ENCODE measurements at places on chromosomes 7 and 10. TPM values are rescaled to one million over a fixed set of nuclear protein-coding genes. Genes with fewer than 3 reads are reported as not detected.
A peak's percentile ranks its signal among the peaks of the same experiment; 100 is the strongest.

DNA sequence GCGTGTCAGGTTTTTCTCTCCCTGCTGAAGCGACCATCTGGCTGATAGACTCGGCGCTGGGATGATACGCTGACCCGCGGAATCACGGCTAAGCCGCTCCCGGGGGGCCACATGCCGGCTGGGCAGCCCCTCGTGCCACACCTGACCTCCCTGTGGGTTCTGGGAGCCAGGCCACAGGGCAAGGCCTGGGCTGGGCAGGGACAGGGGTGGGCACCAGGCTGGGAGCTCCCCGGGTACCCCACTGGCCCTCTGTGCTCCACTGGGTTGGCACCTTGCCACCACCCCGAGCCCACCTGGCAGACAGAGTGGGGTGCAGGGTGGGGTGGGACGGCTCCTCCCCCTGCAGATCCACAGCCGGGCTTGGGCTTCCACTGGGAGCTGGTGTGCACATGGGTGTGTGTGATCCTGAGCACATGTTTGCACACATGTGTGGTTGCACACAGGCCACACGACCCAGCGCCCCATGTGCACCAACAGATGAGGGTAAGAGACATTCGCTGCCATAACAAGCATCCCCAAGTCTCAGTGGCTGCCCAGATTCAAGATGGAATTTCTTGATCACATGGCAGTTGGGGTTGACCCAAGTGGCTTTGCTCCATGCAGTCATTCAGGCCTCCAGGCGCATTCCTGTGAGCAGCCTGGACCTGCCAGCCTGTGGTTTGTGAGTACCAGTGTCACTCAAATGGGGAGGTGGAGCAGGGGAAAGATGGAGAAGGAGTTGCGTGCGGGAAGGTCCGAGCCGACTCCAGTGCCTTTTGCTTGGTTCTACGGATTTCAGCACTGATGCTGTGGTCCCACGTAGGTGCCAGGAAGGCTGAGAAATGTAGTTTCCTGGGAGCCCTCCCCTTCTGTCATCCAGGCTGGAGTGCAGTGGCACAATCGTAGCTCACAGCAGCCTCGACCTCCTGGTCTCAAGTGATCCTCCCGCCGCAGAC, 79.7 kb downstream of the UNCX start:
- H3K27me3 ChIP-seq = peaks cover 7% of the 10 kb centered on the region
- H3K4me3 ChIP-seq = no peak overlapping the region
- H3K4me1 ChIP-seq = no peaks in the 10 kb centered on the region
- DNase-seq = no peak
- H3K36me3 ChIP-seq = no peaks in the 10 kb centered on the region
- no peak overlapping the region for H3K27ac ChIP-seq

GRCh38 chr7:104826135-104826534, 187.9 kb upstream of the KMT2E start:
- DNase-seq = no peak
- no peaks in the 10 kb centered on the region for H3K36me3 ChIP-seq
- H3K27me3 ChIP-seq = no peaks in the 10 kb centered on the region
- H3K4me3 ChIP-seq = no peak overlapping the region
- H3K27ac ChIP-seq = no peak overlapping the region

DNA sequence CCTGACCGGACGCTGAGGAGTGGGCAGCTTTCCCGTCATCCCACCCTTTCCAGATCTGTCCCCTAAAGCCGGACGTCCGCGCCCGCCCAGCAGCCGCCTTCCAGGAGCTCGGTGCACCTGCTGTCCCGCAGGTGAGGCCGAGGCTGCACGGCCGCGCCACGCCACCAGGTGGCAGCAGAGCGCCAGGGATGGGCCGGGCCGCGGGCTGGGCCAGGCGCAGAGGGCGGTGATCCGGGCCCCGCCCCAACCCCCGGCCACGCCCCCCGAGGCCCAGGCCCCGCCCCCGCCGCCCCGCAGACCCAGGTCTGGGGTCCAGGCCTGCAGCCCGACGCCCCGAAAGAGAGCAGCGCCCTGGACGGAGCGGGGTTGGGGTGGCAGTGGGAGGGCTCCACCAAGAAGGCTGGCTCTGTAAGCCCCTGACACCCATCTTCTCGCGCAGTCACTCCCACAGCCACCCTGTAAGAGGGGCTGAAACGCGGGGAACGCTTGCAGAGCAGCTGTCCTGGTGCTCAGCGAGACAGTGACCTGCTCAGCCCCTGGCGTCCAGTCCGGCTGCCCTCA, 32.2 kb downstream of the FOXL3 start:
- no peaks in the 10 kb centered on the region for H3K27me3 ChIP-seq
- H3K4me3 ChIP-seq = no peak overlapping the region
- DNase-seq = peak; percentile 61

The TCAF2 gene
- 0.12 TPM for total RNA-seq

GRCh38 chr10:3265088-3265487, 92.5 kb upstream of the PITRM1 start:
- no peaks in the 10 kb centered on the region for H3K27me3 ChIP-seq
- DNase-seq = no peak
- no peak overlapping the region for H3K27ac ChIP-seq
- H3K36me3 ChIP-seq = no peaks in the 10 kb centered on the region

- no peak for DNase-seq
- H3K4me1 ChIP-seq = no peaks in the 10 kb centered on the region
- H3K27ac ChIP-seq = no peak overlapping the region
- no peaks in the 10 kb centered on the region for H3K27me3 ChIP-seq
- H3K4me3 ChIP-seq = no peak overlapping the region
Observed at GRCh38 chr7:135717693-135718092, 10.3 kb downstream of the SLC13A4 start.

DNA sequence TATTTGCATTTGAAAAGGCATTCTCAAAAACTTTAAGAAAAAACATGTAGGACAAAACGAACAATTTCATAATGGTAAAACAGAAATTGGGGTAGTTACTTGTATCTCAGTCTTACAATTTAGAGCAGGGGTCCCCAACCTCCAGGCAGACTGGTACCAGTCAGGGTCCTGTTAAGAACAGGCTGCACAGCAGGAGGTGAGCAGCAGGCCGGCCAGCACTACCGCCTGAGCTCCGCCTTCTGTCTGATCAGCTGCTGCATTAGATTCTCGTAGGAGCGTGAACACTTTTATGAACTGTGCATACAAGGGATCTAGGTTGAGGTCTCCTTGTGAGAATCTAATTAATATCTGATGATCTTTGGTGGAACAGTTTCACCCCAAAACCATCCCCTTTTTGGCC, 77.3 kb downstream of the SEMA3A start:
- peaks cover 9% of the 10 kb centered on the region for H3K4me1 ChIP-seq
- H3K27me3 ChIP-seq = no peaks in the 10 kb centered on the region
- H3K27ac ChIP-seq = no peak overlapping the region
- no peak overlapping the region for H3K4me3 ChIP-seq
- no peaks in the 10 kb centered on the region for H3K36me3 ChIP-seq

DNA sequence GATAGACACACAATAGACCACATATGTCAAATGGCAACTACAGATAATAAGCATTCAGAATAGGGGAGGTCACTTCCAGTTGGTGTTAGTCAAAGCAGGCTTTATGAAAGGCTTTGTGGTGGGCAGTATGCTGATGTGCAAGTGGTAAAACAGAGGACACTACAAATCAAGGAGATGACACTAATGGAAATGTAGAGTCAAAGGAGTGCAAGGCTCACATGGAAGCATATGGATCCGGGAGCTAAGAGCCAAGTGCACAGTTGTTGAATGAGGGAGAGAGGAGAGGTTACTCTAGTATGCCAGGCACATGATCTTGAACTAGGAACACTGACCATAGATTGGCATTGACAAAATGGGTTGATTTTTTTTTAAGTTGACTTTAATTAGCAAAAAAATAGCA, 62.7 kb downstream of the GRM3 start:
- H3K27ac ChIP-seq = no peak overlapping the region
- DNase-seq = no peak
- no peaks in the 10 kb centered on the region for H3K27me3 ChIP-seq
- H3K4me1 ChIP-seq = no peaks in the 10 kb centered on the region

GRCh38 chr7:82172017-82172416, 271.6 kb downstream of the CACNA2D1 start:
- H3K4me1 ChIP-seq = no peaks in the 10 kb centered on the region
- no peak for DNase-seq
- H3K27me3 ChIP-seq = no peaks in the 10 kb centered on the region
- no peak overlapping the region for H3K27ac ChIP-seq
- no peaks in the 10 kb centered on the region for H3K36me3 ChIP-seq

The TRIM73 gene
- 1.6 TPM for total RNA-seq

- no peak overlapping the region for H3K27ac ChIP-seq
- DNase-seq = no peak
- H3K4me3 ChIP-seq = no peak overlapping the region
- no peaks in the 10 kb centered on the region for H3K4me1 ChIP-seq
Observed at GRCh38 chr10:72764151-72764550, 72.2 kb downstream of the MCU start.

- no peaks in the 10 kb centered on the region for H3K36me3 ChIP-seq
- peaks cover 100% of the 10 kb centered on the region for H3K27me3 ChIP-seq
- no peak for DNase-seq
- no peak overlapping the region for H3K27ac ChIP-seq
- peak overlapping the region; percentile 22 for H3K4me3 ChIP-seq
- peaks cover 3% of the 10 kb centered on the region for H3K4me1 ChIP-seq
Observed at GRCh38 chr7:27155816-27156507, 513 bp downstream of the HOXA7 start.

GRCh38 chr10:132666705-132667341, 119.1 kb downstream of the NKX6-2 start:
- no peaks in the 10 kb centered on the region for H3K27me3 ChIP-seq
- H3K4me3 ChIP-seq = no peak overlapping the region
- no peaks in the 10 kb centered on the region for H3K36me3 ChIP-seq
- H3K4me1 ChIP-seq = peaks cover 5% of the 10 kb centered on the region
- no peak for DNase-seq

DNA sequence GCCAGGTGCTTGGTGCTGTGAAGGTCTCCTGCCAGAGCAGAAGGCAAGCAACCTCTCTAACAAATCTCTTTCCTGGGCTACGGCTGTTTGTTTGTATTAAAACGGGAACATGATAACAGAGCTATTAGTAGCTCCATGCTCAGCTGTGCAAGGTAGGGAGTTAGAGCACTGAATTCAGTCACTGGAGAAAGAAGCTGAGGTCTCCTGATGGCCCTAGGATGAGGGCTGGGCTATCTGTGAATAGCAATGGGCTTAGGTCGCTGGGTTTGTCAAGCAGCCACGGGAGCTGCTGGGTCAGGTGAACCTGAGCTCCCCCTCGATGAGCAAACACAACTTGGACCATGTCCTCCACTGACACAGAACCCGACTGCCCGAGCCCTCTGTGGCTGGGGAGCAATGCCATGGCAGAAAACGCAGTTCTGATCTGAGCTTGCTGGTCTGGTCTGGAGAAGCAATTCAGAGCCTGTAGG, 24.4 kb downstream of the TACC2 start:
- H3K27me3 ChIP-seq = no peaks in the 10 kb centered on the region
- DNase-seq = no peak
- H3K4me1 ChIP-seq = peaks cover 12% of the 10 kb centered on the region
- H3K27ac ChIP-seq = peak overlapping the region; percentile 88
- H3K4me3 ChIP-seq = no peak overlapping the region

- no peak overlapping the region for H3K4me3 ChIP-seq
- peaks cover 3% of the 10 kb centered on the region for H3K27me3 ChIP-seq
- H3K4me1 ChIP-seq = no peaks in the 10 kb centered on the region
- DNase-seq = no peak
- no peaks in the 10 kb centered on the region for H3K36me3 ChIP-seq
Observed at GRCh38 chr7:39248692-39249090, 271.0 kb downstream of the POU6F2 start.
